ENCODE measurements at places on chromosomes 6 and 20.

DNA sequence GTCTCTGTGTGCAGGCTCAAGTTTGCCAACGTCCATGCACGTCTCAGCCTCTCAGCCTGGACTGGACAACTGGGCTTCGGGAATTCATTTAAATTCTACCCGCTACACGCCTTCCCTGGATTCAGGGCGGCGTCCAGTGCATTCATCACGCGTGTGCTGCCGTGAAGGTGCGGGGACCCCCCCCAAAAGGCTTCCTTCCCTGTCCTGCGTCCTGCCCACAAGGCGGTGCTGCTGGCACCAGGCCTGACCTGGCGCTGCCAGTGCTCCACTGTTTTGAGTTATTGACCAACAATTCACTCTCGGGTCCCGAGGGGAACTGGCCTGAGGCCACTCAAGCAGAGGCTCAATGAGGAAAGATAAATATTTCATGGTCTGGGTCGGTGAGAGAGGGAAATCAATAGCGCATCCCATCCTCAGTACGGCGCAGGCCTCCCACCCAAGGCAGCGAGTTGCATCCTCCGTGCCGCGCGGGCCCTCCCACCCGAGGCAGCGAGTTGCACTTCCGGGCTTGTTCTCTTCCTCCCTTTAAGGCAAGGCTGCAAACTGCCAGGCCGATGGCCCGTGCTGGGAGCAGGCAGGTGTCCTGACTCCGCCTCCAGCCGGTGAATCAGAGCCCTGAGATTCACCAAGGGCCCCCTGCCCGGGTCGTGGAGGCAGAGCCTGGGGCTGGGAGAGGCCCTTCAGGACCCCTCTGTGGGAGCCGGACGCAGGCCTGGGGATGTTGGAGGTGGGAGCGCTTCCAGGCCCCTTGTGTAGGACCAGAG, 22.8 kb upstream of the BHLHE23 start:
- no peak for DNase-seq

DNA sequence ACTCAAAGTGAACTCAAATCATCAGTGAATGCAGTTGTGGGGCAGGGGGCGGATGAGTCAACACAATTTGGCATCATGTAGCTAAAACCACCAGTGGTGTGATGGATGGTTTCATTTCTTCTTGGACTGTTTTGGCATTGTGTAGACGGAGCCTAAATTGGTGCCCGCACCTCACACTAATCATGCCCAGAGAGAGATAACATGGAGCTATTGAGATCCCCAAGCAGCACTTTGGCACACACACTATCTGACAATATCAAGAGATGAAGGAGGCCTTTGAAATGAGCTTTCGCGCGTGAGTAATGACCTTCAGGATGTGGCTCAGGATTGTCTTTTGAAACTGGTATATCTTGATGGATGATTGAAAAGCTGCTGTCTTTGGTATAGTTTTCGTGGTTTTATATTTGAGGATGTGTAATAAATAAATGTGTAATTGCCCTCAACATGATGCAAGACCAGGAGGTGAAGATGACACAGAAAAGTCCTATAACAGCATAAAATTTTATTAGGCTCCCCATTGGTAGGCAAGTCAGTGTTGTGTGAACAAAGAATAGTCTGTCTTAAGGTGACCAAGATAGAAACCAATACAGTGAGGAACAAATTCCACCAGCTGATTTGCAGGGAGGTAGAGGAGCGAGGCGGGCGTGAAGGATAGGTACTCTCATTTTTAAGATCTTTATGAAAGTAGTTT, 174.2 kb downstream of the TSHZ2 start:
- no peak for DNase-seq

- no peak for DNase-seq
Observed at GRCh38 chr6:42279144-42279781, 61.6 kb upstream of the MRPS10 start.

DNA sequence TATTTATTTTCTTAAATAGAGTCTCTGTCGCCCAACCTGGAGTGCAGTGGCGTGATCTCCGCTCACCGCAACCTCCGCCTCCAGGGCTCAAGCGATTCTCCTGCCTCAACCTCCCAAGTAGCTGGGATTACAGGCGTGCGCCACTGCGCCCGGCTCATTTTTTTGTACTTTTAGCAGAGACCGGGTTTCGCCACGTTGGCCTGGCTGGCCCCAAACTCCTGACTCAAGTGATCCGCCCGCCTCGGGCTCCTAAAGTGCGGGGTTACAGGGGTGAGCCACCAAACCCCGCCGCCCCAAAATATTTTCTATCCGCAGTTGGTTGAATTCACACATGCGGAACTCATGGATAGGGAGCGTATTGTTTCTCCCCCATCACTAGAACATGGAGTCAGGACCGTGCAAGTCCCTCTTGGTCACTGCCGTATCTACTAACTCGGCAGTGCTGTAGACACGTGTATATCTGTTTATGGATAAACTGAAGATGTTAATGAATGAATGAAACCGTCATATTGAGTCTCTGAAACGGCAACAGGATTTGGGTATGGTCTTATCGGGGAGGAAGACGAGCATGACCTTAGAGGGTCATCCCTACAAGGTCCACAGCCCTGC, 904 bp downstream of the MKKS start:
- DNase-seq, result no peak

- no peak for DNase-seq
Observed at GRCh38 chr20:62876501-62876901, 14.9 kb upstream of the TCFL5 start.

GRCh38 chr6:4610256-4610655, 165.9 kb upstream of the CDYL start:
- DNase-seq, result no peak

- DNase-seq, result no peak
Observed at GRCh38 chr6:21245488-21245887, 348.1 kb upstream of the SOX4 start.

GRCh38 chr20:4883051-4883450, 118.3 kb downstream of the SLC23A2 start:
- DNase-seq, result no peak

- no peak for DNase-seq
Observed at GRCh38 chr6:133408543-133408942, 167.4 kb downstream of the EYA4 start.

DNA sequence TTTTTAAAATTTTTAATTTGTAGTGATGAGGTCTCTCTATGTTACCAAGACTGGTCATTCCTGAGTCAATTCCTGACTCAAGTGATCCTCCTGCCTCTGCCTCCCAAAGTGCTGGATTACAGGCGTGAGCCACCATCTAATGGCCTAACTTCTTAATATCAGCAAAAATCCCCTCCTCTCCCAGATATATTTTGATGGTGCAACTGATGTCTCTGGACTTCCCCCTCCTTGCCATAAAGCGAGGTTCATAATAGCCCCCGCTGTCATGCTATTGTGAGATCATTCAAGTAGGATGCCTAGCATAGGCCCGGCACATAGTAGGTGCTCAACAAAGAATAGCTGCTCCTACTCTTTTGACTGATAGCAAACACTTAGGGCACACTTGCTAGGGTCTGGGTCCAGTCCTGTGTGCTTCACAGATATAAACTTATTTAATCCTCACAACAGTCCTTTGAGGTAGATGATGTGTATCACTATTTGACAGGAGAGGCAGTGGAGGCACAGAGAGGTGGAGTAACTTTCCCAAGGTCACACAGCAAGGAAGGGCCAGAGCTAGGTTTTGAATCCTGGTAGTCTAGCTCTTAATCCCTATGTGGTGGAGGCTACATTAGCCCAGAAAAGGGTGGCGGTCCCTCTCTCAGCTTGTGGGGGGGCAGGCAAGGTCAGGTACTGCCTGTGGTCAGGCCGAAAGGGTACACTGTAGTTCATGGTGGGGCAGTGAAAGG, 14.6 kb downstream of the SRC start:
- no peak for DNase-seq

DNA sequence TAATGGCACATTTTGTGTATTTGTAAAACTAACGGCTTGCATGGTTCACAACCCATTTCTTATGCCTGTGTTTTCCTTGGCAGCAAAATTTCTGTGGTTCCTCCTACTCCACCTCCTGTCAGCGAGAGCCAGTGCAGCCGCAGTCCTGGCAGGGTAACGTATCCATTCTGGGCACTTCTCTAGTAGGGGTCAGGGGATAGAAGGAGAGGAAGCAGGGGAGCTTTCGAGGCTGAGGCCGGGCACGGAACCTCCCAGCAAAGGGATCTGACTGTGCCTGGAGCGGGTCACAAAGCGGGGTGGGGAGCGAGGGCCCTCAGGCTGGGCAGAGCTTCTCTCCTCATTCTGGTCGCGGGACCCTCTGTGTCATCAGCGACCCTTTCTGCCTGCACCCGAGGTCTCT, 58.4 kb downstream of the SYTL3 start:
- no peak for DNase-seq

DNA sequence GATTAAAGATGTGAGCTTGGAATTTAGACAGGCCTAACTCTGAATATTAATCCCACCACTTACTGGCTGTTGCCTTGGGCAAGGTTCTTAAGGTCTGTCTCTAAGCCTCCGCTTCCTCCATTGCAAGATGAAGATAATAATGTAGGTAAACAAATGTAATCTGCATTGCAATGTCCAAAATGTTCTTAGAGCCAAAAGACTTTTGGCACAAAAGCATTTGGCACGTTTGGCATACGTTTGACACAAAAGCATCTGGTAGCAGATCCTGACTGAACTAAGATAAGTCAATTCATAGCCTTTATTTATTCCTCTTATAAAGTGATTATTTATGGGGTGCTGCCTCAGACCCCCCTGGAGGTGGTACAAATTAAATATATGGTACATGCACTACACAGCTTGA, 229.9 kb upstream of the STXBP5 start:
- DNase-seq, result no peak

GRCh38 chr6:31479151-31479932, 18.6 kb upstream of the MICB start:
- no peak for DNase-seq

- DNase-seq, result peak; percentile 74
Observed at GRCh38 chr20:63740070-63740626, 572 bp downstream of the SLC2A4RG start.

DNA sequence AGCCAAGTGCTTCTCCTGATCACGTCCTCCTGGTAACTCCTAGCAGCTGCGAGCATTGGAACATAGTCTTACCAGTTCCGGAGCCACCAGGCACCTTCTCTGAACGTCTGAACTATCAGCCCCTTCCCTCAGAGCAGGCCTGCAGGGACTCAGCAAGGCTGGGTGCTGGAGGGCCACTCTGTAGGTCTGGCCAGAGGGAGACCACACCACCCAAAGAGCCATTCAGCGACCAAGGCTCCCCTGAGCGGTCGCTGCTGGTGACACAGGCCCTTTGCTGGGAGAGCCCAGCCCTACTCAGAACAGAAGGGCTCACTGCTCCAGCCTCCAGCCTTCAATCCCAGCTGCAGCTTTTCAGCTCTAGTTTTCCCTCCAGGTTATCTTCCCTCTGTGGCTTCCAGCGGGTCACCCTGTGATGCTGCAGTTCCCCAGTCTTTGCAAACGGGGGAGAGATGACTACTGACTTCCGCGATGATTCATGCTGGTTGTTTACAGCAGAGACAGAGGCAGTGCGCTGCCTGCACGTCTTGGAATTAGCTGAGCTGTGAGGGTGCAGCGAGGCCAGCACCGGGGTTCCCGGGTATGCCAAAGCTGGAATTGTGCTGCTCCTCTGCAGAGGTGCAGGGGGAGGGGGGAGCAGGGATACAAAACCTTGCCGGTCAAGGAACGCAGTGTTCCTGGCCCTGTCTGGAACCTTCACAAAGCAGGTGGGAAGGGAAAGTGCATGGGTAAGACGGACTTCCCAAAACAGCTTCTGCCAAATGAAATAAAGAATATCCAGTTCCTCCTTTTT, 161.4 kb downstream of the LY86 start:
- no peak for DNase-seq

DNA sequence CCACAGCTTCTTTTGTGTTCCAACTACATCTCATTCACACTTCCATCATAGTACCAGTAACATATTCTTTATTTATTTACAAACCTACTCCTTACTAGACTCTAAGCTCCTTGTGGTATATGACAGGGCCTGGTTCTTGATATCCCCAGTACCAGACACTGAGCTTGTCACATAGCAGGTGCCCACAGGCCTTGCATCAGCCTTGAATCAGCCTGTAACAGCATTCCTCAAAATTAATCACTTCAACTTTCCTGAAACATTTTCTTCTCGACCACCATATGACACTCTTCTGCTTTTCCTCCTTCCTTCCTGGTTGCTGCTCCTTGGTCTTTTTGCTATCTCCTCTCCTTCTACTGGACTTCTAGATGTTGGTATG, 24.7 kb upstream of the SRPK1 start:
- DNase-seq, result no peak

DNA sequence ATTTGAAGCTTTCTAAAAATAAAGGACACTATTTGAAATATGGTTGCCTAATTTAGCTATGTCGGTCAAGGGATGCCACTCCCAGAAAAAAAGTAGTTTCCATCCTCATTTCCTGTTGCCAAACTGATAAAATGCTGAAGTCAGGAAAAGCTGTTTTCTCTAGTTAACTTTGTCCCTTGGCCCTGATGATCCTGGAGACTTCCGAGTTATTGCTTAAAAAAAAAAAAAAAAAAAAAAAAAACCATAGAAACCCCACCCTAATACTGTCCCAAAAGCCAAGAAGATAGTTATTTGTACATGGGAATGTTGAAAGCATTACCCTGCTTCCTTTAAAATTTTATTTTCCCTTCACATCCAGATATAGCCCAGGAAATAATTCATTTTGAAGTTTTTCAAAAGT, 236.7 kb downstream of the SOD2 start:
- DNase-seq, result no peak

DNA sequence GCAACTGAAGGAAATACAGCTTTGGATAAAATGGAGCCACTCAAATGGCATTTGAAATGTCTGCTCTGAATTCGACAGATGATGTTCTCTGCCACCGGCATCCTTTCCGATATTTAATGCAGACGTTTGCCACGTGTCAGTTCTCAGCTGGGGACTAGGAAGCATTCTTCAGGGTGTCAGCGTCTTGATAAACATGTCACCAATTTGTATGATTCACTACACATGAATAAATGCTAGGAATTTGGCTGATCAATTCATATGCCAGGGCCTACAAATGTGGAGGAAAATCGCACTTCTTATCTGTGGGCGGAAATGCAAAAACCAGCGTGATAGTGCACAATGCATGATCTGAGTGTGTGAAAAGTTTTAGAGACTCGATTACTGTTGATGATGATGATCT, 169.5 kb downstream of the SLC24A3 start:
- DNase-seq, result no peak

GRCh38 chr20:51171141-51171540, 148.2 kb upstream of the KCNG1 start:
- DNase-seq, result no peak

DNA sequence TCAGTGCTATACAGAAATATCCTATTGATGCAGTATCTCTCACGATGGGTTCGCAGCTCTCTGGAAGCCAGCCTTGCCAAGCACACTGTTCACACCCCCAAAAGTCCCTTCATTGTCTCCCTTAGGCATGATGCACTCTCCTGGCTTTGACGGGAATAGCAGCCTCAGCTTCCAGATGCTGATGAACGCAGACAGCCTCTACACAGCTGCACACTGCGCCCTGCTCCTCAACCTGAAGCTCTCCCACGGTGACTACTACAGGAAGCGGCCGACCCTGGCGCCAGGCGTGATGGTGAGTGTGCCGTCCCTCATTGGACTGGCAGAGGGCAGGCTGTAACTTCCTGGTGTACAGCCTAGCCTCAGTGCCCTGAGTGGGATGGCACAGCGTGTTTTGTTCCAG, 60.0 kb upstream of the PBOV1 start:
- DNase-seq, result no peak

Measured in GM19239 (cell line).